ENCODE measurements at places on chromosomes 4 and X.

- peak; percentile 83 for DNase-seq
Observed at GRCh38 chr4:74109870-74110605, 11.0 kb upstream of the CXCL2 start.

DNA sequence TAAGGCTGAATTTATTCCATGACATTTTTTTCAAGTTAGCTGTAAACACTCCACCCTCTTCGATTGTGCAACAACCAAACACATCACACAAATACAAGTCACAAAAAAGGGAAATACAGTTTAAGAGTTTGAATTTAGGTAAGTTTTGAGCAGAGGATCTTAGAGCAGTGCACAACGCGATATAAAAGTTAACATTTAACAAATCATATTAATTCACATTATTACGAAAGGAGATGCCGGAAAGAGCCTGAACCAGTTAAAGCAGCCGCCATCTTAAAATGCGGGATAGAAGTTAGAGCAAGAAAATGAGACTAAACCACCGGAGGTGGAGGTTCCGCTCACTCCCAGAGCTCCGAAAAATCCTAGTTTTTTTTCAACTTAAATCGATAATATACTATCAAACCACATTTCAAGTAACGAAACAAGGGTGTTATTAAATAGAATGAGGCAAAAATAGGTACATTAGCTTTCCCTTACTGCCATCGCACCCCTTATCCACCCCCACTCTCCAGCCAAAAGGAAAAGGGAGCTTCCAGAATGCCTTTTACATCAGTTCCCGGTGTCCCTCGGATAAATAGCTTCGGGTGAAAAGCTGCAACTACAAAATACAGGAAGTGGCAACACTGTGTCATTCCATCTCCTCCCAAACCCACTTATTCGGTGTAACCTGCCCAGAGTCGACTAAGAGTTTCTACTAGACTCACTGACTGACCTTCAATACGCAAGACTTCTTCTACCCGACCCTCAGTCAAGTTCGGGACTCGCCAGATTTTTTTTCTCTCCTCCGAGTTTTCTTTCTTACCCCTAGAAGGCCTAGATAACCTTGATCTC is 1.9 kb downstream of the UBE2D3 start:
- DNase-seq: no peak

DNA sequence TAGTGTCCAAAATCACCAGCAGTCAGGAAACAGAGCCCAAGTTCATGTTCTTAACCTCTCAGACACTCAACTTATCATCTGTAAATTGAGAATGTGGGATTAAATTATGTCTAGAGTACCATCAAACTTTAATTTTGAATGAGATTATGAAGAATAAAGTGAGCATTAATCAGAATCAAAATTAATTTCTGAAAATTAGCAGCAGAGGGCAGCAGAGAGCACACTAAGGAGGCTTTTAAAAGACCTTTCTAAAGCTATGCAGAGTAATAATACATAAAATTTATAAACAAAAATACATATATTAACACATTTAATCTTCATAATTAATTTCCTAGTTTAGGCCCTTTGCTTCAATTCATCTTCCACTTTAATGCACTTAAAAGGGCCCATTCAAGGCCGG is 7.1 kb downstream of the TASL start:
- no peak for DNase-seq

- no peak for DNase-seq
Observed at GRCh38 chrX:134633832-134634231, 24.4 kb downstream of the PLAC1 start.

- DNase-seq: no peak
Observed at GRCh38 chrX:144616317-144616716, 631.0 kb upstream of the SPANXN1 start.

GRCh38 chr4:27055221-27055760 is 194.7 kb downstream of the STIM2 start:
- DNase-seq: no peak

- DNase-seq: no peak
Observed at GRCh38 chrX:15334561-15334960, 762 bp downstream of the PIGA start.

GRCh38 chr4:141702472-141703182 is 66.2 kb downstream of the IL15 start:
- no peak for DNase-seq

- no peak for DNase-seq
Observed at GRCh38 chr4:94447754-94448411, 3.9 kb upstream of the PDLIM5 start.

DNA sequence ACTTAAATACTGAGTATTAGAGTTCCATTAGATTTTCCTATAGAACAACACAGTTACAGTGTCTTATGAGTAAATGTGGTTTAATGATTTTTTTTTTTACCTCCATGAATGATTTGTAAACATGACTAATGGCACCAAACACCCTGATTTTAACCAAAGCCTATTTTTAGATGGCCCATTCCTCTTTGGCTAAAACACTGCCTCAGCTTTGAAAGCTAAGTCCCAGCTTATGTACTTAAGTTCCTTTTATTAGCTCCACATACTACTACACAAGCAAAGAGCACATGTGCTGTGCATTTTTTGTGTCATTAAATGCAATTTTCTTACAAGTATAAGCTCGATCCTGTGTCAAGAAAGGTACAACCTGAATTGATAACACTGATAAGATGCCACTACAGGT is 575.6 kb upstream of the PITX2 start:
- DNase-seq: no peak

- DNase-seq: no peak
Observed at GRCh38 chr4:37881811-37882210, 9.1 kb upstream of the TBC1D1 start.

GRCh38 chrX:76279007-76279406 is 106.1 kb downstream of the PBDC1 start:
- peak; percentile 2 for DNase-seq

DNA sequence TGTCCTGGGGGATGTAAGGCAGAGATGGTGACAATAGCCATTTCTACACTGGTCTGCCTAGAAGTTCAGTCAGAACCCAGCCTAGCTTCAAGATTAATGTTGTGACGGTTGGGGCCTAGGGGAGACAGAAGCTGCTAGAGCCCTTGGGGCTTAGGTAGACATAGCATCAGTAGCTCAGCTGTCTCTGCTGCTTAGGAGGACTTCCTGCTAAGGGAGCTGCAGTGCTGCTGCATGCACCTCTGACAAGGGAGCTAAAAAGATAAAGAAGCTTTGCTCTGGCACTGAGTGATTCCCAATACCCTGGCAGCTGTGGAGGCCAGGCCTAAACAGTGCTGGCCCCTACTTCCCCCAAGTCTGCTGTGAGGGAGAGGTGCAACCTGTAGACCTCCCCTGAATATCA is 116.0 kb downstream of the CT47B1 start:
- no peak for DNase-seq

DNA sequence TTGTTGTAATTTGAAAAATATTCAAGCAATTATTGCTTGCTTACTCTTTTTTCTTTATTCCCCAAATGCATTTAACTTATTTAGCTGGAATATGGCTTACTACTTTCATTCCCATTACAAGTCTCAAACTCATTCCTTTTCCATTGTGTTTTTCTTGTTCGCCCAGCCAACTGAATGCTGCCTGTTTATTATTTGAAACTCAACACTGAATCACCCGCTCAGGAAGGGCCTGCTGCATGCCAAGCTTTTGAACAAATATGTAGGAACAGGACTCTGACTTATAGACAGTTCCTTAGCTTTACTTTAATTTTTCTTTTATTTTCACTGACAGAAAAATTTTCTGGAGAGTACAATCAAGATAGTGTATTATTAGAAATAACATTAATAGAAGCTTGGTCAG is 12.9 kb downstream of the PCDH18 start:
- DNase-seq: no peak

DNA sequence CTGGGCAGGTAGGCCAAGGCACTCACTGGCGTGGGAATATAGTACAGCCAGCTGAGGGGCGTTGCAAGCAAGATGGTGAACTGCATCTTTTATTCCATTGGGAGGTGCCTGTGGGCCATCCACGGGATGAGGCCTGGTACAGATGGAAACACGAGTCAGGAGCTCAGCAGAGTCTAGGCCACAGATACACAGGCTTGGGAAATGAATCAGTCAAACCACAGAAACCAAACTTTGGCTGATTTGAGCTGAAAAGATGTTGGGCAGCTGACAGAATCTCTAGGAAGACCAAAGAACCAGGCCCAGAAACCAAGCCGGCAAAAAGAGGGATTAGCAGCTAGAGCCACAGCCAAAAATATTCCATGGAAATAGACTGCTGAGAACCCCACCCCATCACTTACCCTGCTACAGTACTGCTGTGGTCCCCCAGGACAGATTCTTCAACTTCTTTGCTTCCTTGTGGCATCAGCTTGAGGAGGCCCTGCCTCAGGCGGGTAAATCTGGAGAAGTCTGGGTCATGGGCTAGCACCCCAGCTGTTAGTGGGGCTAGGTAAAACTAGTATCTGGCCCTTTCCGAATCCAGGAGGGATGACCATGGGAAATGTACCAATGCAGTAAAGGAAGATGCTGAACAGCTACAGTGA is 75.4 kb downstream of the TMEM131L start:
- DNase-seq: peak; percentile 86

DNA sequence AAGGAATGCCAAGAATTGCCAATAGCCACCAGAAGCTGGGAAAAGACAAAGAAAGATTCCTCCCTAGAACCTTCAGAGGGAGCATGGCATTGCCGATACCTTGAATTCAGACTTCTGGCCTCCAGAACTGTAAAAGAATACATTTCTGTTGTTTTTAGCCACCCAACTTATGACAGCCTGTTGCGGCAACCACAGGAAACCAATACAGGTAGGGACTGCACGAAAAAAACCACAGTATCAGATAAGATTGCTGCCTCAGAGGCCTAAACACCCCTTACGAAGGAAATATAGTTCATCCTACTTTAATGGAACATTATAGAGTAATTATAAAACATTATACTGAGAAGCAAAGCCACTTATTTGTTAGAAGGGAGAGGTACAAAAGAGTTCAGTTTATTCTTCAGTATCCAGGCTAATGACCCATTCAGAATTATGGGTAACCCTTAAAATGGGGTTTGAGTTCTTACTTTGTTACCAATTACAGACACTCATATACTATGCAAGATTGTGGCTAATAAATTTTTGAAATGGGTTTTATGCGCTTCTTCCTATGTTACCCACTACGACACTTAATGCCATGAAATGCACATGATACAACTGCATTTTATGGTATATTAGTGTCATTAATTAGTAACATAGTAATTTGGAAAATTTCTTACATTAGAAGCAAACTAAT is 37.4 kb upstream of the SMIM10L2A start:
- no peak for DNase-seq
